ENCODE measurements at places on chromosomes 4 and X.

DNA sequence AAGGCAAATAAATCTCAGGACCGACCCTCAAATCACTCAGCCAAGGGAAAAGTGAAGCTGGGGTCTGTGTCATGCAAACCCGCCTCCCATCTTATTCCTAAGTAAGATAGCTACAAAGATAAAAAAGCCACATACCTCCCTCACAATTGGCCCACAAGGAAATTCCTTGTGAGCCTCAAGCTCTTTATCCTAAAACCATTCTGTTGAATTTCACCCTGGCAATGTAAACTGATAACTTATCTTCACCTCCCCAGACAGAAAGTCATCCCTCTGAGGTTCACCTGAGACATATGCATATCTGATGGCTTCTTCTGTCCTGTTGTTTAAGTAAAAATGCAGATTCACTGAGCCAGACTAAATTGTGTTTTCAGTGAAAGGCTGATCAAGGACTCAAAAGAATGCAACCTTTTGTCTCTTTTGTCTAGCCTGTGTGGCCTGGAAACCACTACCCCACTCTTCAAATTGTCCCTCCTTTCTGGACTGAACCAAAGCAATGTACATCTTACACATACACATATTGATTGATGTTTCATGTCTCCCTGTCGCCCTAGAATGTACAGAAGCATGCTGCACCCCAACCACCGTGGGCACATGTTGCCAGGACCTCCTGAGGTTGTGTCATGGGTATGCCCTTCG lies 91.3 kb downstream of the MFAP3L start:
- no peak for DNase-seq

- peak; percentile 12 for DNase-seq
Measured at GRCh38 chr4:105895583-105896460, 551 bp downstream of the NPNT start.

GRCh38 chr4:37594099-37594498 lies 92.1 kb downstream of the RELL1 start:
- DNase-seq, result no peak

GRCh38 chr4:151276787-151277562 lies at the start of gene PRSS48:
Gene PRSS48, plus strand, starts transcription at chr4:151277161. Its CDS starts 12 bp downstream, at chr4:151277173.
- DNase-seq, result peak; percentile 6

DNA sequence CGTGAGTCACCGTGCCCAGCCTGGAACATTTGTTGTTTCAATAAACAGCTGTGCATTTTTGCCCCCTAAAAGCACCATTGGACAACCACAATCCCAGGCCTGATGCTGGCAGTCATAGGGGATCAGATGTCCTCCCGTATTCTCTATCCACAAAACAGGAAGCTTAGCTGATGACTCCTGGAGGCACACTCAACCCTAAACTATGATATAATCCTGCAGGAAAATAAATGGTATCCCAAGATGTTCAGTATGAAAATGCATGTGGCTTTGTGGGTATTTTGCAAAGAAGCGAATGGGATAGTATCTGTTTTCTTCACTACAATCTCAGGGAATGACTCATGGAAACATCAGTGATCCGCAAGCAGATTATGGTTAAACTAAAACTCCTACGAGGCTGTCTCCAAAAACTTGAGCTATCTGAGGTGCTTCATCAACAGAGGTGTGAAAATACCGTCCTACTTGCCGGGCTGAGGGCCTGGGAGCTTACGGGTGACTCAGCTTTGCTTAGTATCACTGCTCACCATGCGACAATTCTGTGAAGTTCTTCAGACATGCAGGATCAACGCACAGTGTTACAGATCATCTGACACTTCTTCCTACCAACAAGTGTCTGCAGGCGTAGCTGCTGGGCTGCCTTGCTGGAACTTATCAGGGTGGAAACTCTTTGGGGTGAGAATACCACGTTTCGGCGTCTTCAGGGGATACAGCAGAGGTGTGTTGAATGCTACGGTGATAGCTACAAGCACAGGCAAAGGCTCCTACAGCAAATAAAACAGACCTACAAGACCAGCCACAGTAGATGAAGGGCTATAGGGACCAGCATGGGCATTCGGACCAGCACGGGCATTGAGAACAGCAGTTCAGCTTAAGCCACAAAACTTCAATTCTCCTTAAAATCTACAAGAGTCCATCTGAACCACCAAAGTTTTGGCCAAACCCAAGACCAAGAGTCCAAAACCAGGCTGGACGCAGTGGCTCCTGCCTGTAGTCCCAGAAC lies 148.5 kb downstream of the DHRSX start:
- no peak for DNase-seq

DNA sequence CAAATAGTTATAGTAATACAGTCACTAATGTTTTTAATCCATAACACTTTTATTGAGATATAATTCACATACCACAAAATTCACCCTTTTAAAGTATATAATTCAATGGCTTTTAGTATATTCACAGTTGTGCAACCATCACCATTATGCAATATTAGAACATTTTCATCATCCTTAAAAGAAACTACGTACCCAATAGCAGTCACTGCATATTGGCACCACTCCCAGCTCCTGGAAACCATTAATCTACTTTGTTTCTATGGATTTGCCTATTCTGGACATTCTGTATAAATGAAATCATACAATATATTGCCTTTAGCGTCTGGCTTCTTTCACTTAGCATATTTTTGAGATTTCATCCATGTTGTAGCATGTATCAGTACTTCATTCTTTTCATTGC lies 99.3 kb downstream of the AMMECR1 start:
- DNase-seq, result no peak

- no peak for DNase-seq
Measured at GRCh38 chr4:52017814-52018213, 2.3 kb downstream of the LRRC66 start.

DNA sequence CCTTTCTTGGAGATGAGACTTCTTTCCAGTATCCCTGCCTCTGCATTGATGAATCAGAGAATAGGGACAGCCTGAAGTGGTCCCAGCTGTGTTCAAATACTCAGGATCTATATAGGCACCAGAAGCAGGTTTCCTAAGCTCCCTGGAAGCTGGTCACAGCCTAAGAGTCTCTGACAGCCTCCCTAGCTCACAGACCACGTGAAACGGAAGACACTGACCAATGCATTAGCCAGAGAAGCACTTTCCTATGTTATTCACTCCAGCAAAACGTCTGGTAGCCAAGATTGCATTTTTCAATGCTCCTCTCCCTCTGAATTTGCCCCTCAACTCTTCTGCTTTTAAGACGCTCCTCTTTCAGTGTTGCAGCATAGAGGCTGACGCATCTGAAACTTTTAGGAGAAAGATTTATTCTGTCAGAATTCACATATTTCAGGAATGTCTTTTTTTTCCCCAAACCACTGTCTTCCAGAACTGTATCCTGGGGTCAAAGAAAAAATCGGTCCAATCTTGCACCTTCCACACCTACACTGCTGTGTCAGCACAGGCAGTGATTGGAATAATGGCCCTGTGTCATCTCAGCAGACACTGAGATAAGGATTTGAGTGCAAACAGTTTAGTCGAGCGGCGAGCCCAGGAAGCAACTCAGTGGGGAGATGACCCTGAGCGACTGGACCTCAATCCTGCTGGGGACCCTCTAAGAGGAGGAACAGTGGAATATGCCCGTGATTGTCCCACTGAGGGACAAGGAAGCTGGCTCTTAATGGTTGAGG lies 109.4 kb downstream of the SMIM20 start:
- no peak for DNase-seq

DNA sequence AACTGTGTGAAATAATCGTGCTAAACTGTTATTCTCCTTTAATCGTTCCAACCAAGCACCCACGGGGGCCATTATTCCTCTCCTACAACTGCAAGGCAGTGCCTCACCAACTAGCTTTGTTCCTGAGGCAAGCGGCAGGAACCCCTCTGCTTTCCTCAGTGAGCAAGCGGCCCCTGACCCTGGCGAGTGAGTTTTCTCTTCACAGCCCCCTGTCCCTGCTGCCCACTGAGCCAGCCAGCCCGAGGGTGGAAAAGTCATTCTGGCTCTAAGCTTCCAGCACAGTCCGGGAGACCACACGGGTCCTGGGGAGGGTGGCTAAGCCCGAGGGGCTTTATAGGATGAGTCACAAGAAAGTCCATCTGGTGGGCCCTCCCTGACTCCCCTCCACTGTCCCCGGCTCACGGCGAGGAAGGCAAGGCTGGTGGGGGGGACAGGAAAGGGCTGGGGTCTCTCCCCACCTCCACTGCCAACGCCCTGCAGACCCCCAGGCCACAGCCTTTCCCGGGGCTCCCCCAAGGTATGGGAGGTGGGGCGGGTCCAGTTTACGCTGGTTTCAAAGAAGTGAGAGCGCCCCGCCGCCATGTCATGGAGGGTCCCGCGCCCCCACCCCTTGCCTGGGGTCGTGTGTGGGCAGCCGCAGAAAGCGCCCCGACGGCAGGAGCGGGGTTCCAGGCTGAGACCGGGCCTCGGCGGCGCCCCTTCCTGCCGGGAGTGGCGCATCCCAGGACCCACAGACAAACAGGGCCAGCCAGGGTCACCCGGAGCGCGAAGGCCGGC lies 45.0 kb downstream of the CPLX1 start:
- DNase-seq, result no peak

GRCh38 chrX:48165241-48165640 lies 31.4 kb downstream of the SSX5 start:
- DNase-seq, result no peak

DNA sequence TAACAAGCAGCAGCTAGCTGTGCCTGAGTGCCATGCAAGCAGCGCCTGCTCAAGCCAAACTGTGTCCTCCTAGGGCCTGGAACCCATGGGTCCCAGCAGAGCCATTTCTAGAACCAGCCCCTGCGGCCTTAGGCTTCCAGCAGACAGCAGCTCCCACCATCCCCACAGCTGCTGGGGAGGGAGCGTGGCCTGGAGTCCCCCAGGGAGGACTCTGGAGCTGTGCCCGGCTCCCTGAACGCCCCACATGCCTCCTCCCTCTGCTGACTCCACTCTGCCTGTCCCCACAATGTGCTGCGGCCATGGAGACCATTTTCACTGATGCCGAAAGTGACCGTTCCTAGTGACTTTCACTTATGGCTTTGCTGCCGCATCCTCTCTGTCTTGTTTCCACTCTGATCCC lies 45.9 kb downstream of the GAK start:
- no peak for DNase-seq

- DNase-seq, result no peak
Measured at GRCh38 chrX:70168238-70169188, 8.8 kb upstream of the DGAT2L6 start.

- DNase-seq, result no peak
Measured at GRCh38 chr4:98474408-98474844, 184.0 kb downstream of the TSPAN5 start.

DNA sequence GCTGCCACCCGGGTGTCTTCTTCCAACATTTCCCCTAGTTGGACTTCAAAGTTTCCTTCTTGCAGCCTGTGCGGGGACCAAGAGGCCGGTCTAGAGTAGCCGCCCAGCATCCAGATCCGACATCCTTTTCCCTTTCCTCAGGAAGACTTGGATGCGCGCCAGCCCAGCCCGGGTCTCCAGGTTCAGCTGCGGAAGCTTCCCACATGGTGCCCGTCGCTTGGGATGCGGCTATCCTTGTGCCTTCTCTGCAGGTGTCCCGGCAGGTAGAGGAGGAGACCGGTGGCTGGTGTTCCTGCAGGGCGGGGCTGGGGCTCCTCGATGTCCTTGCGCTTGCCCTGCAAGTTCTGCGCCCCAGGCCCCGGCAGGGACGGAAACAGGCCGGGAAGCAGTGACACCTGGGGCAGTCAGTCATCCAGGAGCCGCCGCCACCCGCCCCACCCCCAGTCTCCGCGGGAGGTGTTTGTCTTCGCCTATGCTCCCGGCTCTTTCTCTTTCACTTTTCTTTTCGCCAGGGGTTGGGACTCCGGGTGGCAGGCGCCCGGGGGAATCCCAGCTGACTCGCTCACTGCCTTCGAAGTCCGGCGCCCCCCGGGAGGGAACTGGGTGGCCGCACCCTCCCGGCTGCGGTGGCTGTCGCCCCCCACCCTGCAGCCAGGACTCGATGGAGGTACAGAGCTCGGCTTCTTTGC lies at the start of gene IL15:
Gene IL15 (plus strand): TSS at position 502 of the 689 bp plus-strand sequence. CDS start 82,882 bp downstream, outside the sequence.
- DNase-seq, result no peak

DNA sequence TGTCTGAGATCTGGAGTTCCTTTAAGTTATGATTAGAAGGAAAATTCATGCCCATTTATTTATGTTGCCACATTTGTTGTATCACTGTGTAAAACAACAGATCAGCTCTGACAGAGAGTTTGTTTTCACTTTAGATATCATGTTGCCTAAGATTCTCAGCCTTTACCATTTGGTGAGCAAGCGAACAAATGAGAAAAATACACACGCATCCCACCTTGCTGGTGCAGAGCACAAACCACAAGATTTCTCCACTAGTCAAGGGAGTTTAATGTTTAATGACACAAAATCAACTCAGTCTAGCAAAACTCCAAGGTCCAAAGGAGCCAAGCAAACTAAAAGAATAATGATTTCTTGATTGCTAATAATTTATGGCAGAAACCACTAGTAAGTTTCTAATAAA lies 27.7 kb downstream of the FGF5 start:
- DNase-seq, result no peak

GRCh38 chrX:119607018-119607389 lies 780 bp upstream of the NKRF start:
- no peak for DNase-seq

DNA sequence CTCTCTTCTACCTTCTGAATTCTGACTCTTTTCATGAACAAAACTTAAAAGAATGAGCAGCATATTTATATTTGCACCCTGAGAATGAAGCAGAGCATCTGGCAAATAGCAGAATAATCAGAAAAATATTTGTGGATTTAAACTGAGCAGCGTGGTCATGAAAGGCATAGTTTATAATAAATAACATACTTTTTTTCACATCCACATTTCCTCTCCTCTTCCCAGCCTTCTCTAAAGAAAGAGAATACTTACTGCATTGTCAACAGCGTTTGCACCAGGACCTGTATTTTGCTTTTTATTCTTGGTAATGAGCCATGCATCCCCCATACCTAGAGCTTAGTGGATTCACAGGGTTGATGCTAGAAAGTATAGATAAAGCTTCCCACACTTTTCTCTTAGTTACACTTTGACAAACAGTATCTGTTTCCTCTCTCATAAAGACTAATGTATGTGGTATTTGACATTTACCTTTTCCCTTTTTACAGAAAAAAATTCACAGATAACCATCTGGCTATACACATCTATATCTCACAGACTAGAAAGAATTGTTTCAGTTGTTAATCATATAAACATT lies 131.5 kb downstream of the PRSS12 start:
- no peak for DNase-seq

- DNase-seq, result no peak
Measured at GRCh38 chrX:46168254-46168653, 377.0 kb downstream of the ZNF674 start.

DNA sequence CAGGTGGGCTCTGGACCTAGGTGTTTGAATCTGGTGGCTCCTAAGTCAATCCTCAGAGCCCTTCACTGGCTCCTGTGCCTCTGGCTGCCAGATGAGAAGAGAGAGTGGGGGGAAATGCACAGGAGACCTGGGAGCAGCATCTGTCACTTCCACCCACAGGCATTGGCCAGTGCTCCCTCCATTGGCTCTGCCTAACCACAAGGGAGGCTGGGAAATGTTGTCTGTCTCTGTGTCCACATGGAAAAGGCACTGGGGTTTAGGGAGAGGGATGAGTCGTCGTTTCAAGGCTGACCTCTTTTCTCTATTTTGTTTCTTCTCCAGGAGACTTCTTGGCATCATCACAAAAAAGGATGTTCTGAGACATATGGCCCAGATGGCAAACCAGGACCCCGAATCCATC lies 76.4 kb downstream of the CLCN4 start:
- DNase-seq, result peak; percentile 50

GRCh38 chrX:55161581-55161980 lies 58.6 kb upstream of the PAGE5 start:
- DNase-seq, result no peak

- DNase-seq, result no peak
Measured at GRCh38 chr4:37160653-37161052, 83.9 kb upstream of the NWD2 start.

- no peak for DNase-seq
Measured at GRCh38 chr4:168812806-168813205, 197.2 kb downstream of the CBR4 start.

- no peak for DNase-seq
Measured at GRCh38 chr4:183966371-183966770, 61.3 kb downstream of the STOX2 start.

Measured in NCI-H1694 treated with DMSO at 0.1 percent for 48 hours (cell line).